Stimulated activated CD8-positive, alpha-beta memory T cell treated with anti-CD3 and anti-CD28 coated beads, Interleukin-15, amount 100 ng/mL, for 4 hours (primary cell): ENCODE measurements at places on chromosomes 6 and 20.

DNA sequence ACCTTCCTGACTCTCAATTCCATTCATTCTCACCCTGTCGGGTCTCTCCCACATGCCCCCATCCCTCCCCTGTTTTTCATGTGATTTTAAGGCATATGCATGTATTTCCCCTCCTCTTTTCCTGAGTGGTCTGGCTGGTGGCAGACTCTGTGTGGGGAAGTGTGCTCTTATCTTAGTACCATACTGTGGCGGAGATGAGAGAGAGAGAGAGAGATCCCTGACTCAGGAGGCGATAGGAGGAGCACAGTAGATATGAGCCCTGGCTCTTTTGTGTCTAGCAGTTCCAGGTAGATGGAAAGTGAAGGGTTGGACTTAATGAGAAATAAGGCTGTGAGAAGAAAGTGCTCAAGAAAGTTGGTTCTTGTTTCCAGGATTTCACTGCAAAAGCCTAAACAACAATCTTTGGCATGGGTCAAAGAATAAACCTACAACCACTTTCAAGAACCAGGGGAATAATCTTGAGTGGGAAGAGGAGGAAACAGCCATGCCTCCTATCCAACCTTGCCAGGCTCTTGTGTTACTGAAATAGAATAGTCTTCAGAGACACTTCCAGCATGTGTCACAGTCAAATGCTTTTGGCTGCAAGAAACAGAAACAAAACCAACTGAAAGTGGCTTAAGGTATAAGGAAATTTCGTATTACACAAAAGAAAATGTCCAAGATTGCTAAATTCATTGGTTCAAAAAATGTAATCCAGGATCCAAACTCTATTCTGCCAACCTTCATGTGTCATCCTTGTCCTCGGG, 123.8 kb upstream of the MYLIP start:
- DNase-seq = no peak

GRCh38 chr20:62902926-62903615, 23.2 kb downstream of the DIDO1 start:
- no peak for DNase-seq

DNA sequence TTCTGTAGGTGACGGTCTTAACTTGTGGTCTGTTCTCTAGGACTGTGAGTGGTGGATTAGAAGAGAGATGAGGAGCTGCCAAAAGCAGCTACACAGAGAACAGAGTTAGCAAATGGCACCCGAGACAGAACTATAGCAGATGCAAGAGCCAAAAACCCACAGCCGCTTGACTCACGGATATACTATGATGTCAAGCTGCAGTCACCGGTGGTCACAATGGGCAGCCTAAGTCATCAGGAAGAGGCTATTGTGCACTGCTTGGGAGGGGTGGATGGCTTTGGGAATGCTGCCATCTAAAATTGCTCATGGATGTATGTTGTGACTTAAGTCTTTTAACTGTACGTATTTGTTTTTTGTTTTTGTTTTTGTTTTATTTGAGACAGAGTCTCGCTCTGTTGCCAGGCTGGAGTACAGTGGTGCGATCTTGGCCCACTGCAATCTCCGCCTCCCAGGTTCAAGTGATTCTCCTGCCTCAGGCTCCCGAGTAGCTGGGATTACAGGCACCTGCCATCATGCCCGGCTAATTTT, at the start of gene GTSF1L:
TSS of gene GTSF1L (minus strand) at position 192 of the 528 bp plus-strand sequence. CDS start 308 bp downstream, outside the sequence.
- no peak for DNase-seq

DNA sequence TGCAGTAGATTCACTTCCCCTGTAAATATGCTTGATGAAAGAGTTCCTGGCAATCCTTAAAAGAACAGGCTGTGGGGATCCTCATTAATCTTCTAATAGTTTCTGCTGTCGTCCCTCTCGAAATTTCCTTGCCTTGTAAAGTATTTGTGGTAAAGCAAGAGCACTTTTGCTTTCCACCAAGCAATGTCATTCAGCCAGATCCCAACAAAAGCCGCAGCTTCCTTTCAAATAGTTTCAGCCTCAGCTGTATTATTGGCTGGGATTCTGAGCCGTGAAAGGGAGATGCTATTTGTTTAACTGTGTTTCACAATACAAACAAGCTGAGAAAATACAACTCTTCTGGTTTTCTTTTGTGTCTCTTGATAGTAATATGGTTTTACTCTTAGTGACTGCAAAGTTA, 48.9 kb upstream of the EPHA7 start:
- DNase-seq = no peak
